Muscle of leg (tissue), 16 donors: ENCODE measurements at places on chromosomes 2 and 18. TPM values are rescaled to one million over a fixed set of nuclear protein-coding genes. Genes with fewer than 3 reads are reported as not detected.
A peak's percentile ranks its signal among the peaks of the same experiment; 100 is the strongest.

- peaks cover 15% of the 10 kb centered on the region for H3K4me1 ChIP-seq
- H3K36me3 ChIP-seq, result no peaks in the 10 kb centered on the region
- no peaks in the 10 kb centered on the region for H3K27me3 ChIP-seq
- H3K4me3 ChIP-seq, result peak overlapping the region; percentile 9
Measured at GRCh38 chr2:40282428-40282827, 169.5 kb downstream of the SLC8A1 start.

- H3K27ac ChIP-seq, result no peak overlapping the region
- H3K4me3 ChIP-seq, result no peak overlapping the region
- peaks cover 9% of the 10 kb centered on the region for H3K36me3 ChIP-seq
- no peaks in the 10 kb centered on the region for H3K4me1 ChIP-seq
- DNase-seq, result no peak
Measured at GRCh38 chr2:175152242-175152641, 15.8 kb downstream of the ATF2 start.

GRCh38 chr2:192373754-192374153 lies 179.0 kb upstream of the TMEFF2 start:
- no peaks in the 10 kb centered on the region for H3K36me3 ChIP-seq
- no peak for DNase-seq
- no peak overlapping the region for H3K4me3 ChIP-seq
- H3K4me1 ChIP-seq, result no peaks in the 10 kb centered on the region

GRCh38 chr2:85994421-85994777 lies 105.6 kb upstream of the ST3GAL5 start:
- no peaks in the 10 kb centered on the region for H3K36me3 ChIP-seq
- H3K27ac ChIP-seq, result peak overlapping the region; percentile 38

The AKAIN1 gene
- not detected for polyA plus RNA-seq

- H3K36me3 ChIP-seq, result no peaks in the 10 kb centered on the region
- no peak for DNase-seq
- H3K4me1 ChIP-seq, result no peaks in the 10 kb centered on the region
- H3K27me3 ChIP-seq, result no peaks in the 10 kb centered on the region
Measured at GRCh38 chr2:55811048-55811447, 112.5 kb downstream of the EFEMP1 start.

DNA sequence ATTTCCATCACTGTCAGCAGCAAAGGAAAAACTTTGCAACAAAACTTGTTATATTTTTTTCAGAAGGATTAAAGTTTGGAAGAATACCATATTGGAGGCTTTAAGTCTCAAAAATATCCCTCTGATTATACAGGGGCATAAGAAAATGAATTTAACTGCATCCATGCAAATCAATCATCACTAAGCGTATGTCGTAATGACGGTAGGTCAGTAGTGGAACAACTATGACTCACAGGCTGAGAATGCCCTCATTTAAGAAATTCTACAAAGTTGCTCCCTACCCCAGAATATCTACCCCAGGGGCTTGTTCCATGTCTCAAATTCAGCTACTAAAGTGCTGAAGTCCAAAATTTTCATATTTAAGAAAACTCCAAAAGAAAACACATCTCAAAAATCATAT lies 12.5 kb upstream of the NAB1 start:
- DNase-seq, result peak; percentile 63
- H3K27ac ChIP-seq, result no peak overlapping the region
- peaks cover 9% of the 10 kb centered on the region for H3K4me1 ChIP-seq
- H3K4me3 ChIP-seq, result no peak overlapping the region

DNA sequence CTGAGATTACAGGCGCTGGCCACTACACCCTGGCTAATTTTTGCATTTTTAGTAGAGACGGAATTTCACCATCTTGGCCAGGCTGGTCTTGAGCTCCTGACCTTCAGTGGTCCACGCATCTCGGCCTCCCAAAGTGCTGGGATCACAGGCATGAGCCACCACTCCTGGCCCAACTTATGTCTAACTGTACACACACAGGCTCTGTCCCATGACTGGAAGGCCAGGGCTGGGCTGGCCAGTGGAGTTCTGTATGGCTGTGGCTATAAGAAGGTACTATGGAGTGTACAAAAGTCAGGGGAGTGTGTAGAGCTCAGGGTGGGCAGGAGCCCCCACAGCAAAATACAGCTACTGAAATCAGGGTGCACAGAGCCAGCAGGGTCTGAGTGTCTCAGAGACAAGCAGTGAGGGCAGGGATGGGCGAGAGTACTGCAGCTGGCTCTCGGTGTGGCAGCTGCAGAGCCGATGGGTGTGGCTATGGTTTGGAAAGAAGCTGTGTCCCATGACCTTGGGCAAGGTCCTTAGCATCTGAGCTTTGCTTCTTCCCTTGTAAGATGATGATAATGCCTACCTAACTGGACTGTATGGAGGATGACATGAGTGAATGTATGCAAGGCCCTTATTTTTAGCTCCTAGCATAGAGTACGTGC lies 10.4 kb upstream of the MSGN1 start:
- no peaks in the 10 kb centered on the region for H3K27me3 ChIP-seq
- peak; percentile 75 for DNase-seq
- H3K36me3 ChIP-seq, result no peaks in the 10 kb centered on the region
- H3K4me1 ChIP-seq, result peaks cover 36% of the 10 kb centered on the region

The OSR1 gene
- polyA plus RNA-seq, result 25.6 TPM

GRCh38 chr2:108428286-108429009 lies 20.6 kb upstream of the GCC2 start:
- DNase-seq, result no peak
- no peaks in the 10 kb centered on the region for H3K4me1 ChIP-seq
- H3K27me3 ChIP-seq, result no peaks in the 10 kb centered on the region
- H3K4me3 ChIP-seq, result no peak overlapping the region
- H3K27ac ChIP-seq, result no peak overlapping the region

The PKP4 gene
- 30.7 TPM for polyA plus RNA-seq

- no peaks in the 10 kb centered on the region for H3K36me3 ChIP-seq
- H3K4me3 ChIP-seq, result no peak overlapping the region
- H3K27me3 ChIP-seq, result no peaks in the 10 kb centered on the region
- H3K4me1 ChIP-seq, result peaks cover 2% of the 10 kb centered on the region
Measured at GRCh38 chr2:148653437-148653836, 8.9 kb downstream of the EPC2 start.

The MYOM1 gene
- 771 TPM for polyA plus RNA-seq

The CYP26B1 gene
- polyA plus RNA-seq, result 14.9 TPM

DNA sequence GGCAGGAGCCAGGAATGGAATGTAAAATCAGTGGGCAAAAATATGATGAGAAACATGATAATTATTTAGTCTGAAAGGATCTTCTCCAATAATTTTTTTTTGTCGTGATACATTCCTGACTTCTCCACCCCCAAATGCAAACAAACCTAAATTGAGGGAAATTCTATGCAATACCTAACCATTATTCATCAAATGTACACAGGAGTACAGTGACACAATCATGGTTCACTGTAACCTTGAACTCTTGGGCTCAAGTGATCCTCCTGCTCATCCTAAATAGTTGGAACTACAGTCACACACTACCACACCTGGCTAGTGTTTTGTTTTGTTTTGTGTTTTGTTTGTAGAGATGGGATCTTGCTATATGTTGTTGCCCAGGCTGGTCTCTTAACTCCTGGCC lies 46.5 kb downstream of the RAB10 start:
- no peaks in the 10 kb centered on the region for H3K4me1 ChIP-seq
- no peak overlapping the region for H3K27ac ChIP-seq
- no peak overlapping the region for H3K4me3 ChIP-seq
- no peaks in the 10 kb centered on the region for H3K36me3 ChIP-seq
- no peak for DNase-seq

GRCh38 chr18:74994502-74995418 lies 214.2 kb downstream of the PTGR3 start:
- peak; percentile 39 for DNase-seq
- no peaks in the 10 kb centered on the region for H3K27me3 ChIP-seq
- H3K27ac ChIP-seq, result no peak overlapping the region
- no peaks in the 10 kb centered on the region for H3K36me3 ChIP-seq

DNA sequence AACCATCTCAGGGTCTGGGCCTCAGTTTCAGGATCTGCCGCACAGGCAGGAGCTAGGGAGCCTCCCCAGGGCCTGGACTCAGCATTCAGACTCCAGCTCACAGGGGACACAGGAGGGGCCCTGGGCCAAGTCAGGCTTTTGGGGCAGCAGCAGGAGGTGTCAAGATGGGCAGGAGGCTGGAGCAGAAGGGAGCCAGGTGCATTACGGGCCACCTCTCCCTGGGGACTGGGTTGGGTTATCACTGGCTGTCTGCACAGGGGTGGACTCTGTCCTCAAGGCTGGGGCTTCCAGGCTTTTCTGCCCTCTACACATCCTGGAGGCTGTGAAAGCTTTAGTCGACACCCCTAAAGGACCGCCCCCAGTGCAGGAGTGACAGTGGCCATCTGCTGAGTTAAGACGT lies 20.0 kb downstream of the AQP12A start:
- no peak overlapping the region for H3K4me3 ChIP-seq
- no peaks in the 10 kb centered on the region for H3K4me1 ChIP-seq
- no peak for DNase-seq
- H3K27me3 ChIP-seq, result peaks cover 11% of the 10 kb centered on the region

GRCh38 chr2:70897203-70897976 lies 38.3 kb upstream of the ATP6V1B1 start:
- no peak for DNase-seq
- no peaks in the 10 kb centered on the region for H3K36me3 ChIP-seq
- peaks cover 97% of the 10 kb centered on the region for H3K27me3 ChIP-seq
- peaks cover 28% of the 10 kb centered on the region for H3K4me1 ChIP-seq
- H3K27ac ChIP-seq, result no peak overlapping the region

DNA sequence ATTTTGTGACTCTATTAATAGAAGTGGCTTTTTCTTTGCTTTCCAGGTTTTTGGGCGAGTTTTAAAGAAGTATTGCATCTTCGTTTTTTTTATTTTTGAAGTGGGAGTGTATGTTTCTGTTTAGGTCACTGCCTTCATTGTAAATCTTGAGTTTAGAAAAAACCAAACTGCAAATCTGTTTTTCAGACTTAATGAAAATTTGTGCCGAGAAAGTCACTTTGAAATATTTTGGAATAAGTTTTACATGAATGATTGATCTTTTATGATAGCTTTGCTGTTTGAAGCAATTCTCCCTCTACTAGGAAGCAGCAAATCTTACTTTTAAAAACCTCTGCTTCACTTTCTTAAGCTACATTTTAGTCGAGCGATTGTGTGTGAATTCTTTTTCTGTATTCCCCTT lies 2.2 kb downstream of the SMAD4 start:
- DNase-seq, result no peak
- peaks cover 6% of the 10 kb centered on the region for H3K4me1 ChIP-seq
- H3K27me3 ChIP-seq, result no peaks in the 10 kb centered on the region
- no peak overlapping the region for H3K27ac ChIP-seq

DNA sequence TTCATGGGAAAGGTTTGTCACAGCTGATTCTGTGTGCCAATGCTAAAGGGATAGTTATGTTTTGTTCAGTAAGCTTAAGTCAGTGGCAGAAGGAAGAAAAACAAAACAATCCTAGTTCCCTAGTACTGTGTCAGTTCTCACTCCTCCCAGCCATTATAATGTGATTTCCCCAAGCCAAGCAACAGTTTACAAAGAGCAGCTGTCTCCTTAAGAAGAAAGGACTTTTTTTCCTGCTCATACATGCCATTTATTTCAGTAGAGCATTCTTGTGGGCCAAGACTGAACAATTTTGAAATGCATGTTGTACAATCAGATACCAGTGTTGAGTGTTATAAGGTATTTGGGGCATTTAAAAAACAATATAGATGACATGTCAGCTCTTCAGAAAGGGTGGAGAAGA lies 52.1 kb downstream of the NEMP2 start:
- no peaks in the 10 kb centered on the region for H3K27me3 ChIP-seq
- H3K4me1 ChIP-seq, result peaks cover 5% of the 10 kb centered on the region
- DNase-seq, result peak; percentile 18

DNA sequence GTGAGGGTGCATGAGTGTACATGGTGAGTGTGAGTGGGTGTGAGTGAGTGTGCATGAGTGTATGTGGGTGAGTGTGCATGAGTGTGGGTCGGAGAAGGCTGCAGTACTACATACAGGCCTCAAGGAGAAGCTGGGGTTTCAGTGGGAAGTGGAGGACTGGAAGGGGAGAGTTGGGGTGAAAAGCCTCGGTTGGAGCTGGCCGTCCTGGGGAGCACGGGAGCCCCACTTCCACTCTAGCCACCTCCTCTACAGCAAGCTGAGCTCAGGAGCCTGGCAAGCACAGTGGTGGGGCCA lies 68.7 kb upstream of the HPCAL1 start:
- no peak for DNase-seq
- H3K4me1 ChIP-seq, result peaks cover 18% of the 10 kb centered on the region
- no peak overlapping the region for H3K27ac ChIP-seq
- no peaks in the 10 kb centered on the region for H3K36me3 ChIP-seq
- H3K27me3 ChIP-seq, result peaks cover 15% of the 10 kb centered on the region
- H3K4me3 ChIP-seq, result no peak overlapping the region

GRCh38 chr18:79629606-79630005 lies 50.0 kb upstream of the CTDP1 start:
- H3K36me3 ChIP-seq, result no peaks in the 10 kb centered on the region
- no peak overlapping the region for H3K4me3 ChIP-seq
- H3K27me3 ChIP-seq, result peaks cover 43% of the 10 kb centered on the region
- DNase-seq, result no peak
- H3K4me1 ChIP-seq, result peaks cover 16% of the 10 kb centered on the region
- no peak overlapping the region for H3K27ac ChIP-seq

DNA sequence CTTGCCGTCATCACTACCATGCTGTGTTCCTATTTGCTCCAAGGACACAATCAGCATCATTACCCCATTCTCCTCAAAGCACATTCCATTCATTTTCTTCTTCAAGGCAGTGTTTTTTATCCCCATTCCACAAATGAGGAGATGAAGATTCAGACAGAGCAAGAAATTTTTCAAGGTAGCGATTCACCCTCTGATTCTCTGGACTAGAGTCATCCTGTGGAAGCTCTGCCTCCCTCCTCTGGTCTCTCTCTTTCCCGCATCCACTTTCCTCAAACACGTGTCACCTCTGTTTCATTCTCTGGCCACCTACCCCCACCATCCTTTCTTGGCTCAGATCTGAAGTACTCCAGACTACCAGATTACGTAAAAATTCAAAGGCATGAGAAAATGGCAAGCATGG lies 297.9 kb downstream of the SOX11 start:
- H3K27ac ChIP-seq, result no peak overlapping the region
- H3K4me3 ChIP-seq, result no peak overlapping the region
- peaks cover 2% of the 10 kb centered on the region for H3K4me1 ChIP-seq
- DNase-seq, result no peak
- no peaks in the 10 kb centered on the region for H3K27me3 ChIP-seq

The ASB18 gene
- polyA plus RNA-seq, result 2.9 TPM

GRCh38 chr2:43192744-43193651 lies 33.4 kb downstream of the ZFP36L2 start:
- peaks cover 4% of the 10 kb centered on the region for H3K4me1 ChIP-seq
- H3K27me3 ChIP-seq, result no peaks in the 10 kb centered on the region
- H3K36me3 ChIP-seq, result no peaks in the 10 kb centered on the region
- DNase-seq, result no peak
- no peak overlapping the region for H3K4me3 ChIP-seq

DNA sequence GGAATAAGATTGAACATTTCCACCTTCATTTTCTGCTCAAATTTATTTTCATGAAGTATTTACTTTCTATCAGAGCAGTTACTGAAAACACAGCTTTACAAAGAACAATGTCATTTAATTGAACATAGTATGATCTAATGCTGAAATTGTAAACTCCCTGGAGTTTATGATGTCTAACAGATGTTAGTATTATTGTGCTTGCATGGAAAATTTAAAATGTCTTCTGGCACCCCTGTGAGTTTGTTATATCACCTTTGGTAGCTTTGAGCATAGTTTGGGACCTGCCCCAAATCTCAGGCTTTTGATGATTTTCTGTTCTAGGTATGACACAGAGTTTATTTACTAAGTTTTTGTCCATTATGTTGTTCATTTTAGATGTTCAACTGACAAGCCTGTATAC lies 28.1 kb downstream of the FAM171B start:
- peak; percentile 93 for DNase-seq
- no peaks in the 10 kb centered on the region for H3K27me3 ChIP-seq
- peak overlapping the region; percentile 18 for H3K27ac ChIP-seq
- no peak overlapping the region for H3K4me3 ChIP-seq
